Sciatic nerve (tissue), 2 donors: ENCODE measurements at places on chromosomes 2 and 18.

- no peak for DNase-seq
Observed at GRCh38 chr2:69693059-69693774, 48.7 kb upstream of the ANXA4 start.

- DNase-seq: no peak
Observed at GRCh38 chr2:80028051-80028450, 276.5 kb downstream of the LRRTM1 start.

- DNase-seq: no peak
Observed at GRCh38 chr2:238635647-238636051, 208.9 kb downstream of the ASB1 start.

GRCh38 chr18:40469316-40469715 lies 1485.7 kb upstream of the PIK3C3 start:
- DNase-seq: no peak

DNA sequence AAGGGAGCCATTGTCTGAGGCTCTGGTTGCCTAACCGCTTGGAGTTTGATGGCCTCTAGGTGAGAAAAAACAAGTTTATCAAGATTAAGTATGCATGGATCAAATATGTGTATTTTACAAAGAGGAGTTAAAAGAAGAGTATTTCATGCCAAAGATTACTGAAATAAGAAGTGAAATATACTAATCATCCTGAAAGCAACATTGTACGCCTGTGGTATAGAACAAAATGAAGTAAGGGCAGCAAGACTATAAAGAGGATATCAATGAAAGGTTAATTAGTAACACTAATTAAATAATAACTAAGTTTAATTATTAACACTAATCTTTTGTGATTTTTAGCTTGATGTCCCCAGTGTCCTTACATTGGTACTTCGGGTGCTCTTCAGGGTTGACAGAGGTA lies 276.7 kb downstream of the CALCRL start:
- DNase-seq: no peak

- DNase-seq: no peak
Observed at GRCh38 chr18:8471372-8471771, 137.9 kb upstream of the RAB12 start.

DNA sequence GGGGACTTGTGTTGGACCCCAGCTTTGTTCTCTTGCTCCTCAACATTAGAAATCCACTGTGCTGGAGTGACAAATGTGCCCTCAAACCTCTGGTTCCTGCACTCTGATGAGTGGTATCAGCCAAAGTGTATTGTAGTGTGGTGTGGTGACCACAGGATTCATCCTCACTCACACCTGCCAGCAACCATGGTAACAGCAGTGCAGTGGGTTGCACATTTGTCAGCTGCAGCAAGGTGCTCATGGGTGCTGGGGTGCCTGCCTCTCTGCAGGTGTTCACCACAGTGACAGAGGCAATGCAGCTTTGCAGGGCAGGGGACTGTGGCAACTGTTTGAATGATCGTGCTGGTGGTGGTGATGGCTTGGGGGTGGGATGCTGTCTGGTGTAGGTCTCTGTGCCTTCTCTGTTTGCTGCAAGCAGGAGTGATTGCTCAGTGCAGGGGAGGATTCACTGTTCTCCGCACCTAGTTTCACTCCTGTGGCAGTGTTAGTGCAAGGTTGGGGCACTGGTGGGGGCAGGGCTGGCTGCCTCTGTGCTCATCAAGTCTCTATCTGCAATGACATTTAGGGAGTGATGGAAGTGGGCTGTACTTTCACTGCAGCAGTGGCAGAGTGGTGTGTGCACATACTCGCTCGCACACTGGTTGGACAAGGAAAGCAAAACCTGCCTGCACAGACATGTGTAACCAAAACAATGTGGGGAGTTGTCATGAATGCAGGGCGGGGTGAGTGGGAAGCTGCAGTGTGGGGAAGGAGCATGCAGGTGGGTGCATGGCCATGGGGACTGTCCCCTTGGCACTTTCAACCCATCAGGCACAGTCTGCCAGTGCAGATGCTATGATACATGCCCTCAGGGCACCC lies 301.1 kb downstream of the PIK3C3 start:
- DNase-seq: no peak

- DNase-seq: no peak
Observed at GRCh38 chr2:1619556-1619955, 124.8 kb downstream of the PXDN start.

DNA sequence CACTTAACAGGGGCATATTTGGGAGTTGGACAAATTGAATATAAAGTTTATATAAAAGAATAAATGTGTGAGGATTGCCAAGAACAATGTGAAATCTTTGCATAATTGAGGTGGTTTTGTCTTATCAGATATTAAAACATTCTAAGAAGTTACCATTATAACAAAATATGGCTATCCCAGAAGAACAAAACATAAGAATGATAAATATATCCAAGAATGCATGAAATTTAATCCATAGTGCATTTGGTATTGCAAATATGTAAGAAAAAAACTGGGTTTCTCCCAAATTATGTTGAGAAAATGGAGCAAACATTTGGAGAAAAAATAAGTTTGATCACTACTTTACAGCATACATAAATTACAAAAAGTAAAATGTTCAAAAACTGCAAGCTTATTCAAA lies 562.4 kb downstream of the RNF144A start:
- DNase-seq: no peak

DNA sequence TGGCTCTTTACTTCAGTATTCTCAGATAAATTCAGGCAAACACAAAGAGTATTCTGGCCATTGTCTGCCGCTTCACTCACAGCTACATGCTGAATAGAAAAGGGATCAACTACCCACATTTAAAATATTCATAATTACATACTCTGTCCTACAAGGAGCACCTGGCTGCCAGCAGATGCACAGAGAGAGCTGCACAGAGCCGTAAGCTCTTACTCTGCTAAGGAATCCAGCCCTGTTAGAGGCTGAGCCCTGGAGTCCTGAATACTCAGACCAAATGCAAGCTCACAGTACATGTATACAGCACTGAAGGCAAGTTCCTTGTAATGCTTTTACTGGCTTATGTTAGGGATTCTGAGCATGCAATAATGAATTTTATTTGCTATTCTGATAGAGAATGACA lies 80.3 kb downstream of the FTCDNL1 start:
- DNase-seq: no peak

DNA sequence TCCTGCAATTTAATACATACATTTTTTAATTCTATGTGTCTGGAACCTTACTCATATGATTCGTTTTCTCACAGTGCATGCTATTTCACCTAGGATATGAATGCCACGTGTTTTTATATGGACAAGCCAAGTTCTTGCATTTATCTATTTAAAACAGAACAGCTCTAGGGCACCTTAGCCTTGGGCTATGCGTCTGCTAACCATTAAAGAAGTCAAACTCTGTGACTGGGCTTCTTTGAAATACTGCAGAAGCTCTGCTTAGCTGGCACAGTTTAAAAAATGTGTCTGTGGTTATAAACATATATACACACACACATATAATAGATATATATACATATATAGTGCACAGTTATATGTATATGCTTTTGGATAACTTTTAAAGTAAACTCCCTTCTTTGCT lies 890.8 kb upstream of the KLHL29 start:
- DNase-seq: no peak

DNA sequence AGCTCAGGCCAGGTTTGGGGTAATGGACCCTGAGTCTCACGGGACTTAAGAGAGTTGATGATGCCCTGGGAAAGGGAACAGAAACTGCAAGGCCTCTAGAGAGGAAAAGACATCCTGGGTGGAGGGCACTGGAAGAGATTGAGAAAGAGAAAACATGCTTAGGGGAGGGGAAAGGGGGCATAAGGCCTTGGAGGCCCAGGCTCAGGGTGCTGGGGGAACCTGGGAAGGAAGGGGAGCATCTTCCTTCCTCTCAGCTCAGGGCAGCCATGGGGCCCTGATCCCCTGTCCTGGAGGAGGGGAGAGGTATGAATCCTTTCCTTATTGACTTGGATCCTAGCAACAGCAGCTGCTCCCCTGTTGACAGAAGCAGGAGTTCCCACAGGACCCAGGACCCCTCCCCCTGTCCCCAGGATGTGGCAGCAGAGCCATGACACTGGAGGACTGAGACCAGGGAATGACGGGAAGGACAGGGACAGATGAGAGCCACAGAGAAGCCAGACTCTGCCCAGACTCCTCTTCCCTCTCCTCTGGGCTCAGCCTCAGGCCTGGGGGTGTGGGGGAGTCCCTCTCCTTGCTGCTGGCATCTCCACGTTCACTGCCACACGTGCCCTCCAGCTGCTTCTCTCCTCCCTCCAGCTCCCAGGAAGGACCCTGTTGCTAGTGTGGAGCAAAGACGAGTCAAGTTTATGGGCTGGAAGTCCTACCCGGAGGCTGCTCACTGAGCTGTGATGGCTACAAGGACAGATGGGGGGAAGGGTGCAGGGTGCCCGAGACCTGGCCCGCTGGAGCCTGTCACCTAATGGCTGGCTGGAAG lies 815 bp downstream of the GPBAR1 start:
- no peak for DNase-seq

DNA sequence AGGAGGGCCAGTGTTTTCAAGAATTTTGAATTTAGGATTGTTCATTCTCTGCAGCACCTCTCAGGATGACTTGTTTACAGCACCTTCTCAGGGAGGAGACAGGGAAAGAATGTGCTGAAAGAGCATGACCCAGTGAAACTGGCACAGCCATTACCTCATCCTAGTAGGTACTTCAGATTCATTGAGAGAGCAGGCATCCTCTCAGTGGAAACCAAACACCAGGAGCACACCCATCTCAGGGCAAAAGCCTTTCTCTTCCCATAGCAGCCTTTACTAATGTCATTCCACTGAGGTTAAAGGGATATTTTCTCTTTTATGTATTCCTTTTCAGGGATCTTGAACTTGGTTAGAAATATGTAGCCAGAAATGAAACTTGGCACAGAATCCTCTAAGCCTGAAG lies 2.6 kb downstream of the MAP2 start:
- DNase-seq: no peak

DNA sequence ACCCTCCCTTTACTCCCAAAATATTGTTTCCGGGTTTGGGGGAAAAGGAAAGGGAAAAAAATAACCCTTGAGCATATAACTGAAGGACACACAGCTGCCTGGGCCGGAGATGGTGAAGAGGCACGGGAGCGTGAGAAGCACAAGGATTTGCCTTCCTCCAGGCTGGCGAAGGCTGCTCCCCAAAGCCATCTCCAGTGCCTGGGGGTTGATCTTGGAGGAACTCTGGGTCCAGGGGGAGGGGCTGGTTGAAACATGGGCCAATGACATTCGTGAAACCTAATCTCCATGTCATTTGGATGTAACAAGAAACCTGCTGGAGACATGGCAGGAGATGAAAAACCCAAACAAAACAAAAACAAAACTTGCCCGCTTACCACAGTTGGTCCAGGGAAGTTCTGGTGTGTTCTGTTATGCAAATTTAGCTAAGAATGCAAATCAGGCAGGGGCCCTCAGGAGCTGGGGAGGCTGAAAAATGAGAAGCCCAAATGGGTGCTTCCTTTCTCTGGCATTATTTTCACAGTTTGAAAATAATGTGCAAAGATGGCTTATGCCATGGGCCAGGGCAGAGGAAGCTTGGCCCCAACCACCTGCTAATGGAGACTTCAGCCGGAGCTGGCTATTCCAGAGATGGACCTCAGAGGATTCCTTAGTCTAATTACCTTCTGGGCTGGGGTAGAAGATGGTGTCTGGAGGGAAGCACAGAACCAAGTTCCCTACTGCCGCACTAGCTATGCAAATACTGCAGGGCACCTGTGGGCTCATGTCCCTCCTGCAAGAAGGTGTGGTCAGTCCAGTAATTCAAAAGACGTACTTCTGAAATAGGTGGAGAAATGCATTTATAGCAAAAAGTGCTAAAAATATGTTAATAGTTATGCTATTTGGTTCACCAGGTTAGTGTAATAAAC lies 180.9 kb downstream of the BCL2 start:
- DNase-seq: no peak

- DNase-seq: no peak
Observed at GRCh38 chr18:3504637-3505036, 54.7 kb downstream of the TGIF1 start.

- DNase-seq: no peak
Observed at GRCh38 chr2:181041661-181042060, 61.3 kb downstream of the UBE2E3 start.

- no peak for DNase-seq
Observed at GRCh38 chr2:19351899-19352697, 6.3 kb downstream of the OSR1 start.

DNA sequence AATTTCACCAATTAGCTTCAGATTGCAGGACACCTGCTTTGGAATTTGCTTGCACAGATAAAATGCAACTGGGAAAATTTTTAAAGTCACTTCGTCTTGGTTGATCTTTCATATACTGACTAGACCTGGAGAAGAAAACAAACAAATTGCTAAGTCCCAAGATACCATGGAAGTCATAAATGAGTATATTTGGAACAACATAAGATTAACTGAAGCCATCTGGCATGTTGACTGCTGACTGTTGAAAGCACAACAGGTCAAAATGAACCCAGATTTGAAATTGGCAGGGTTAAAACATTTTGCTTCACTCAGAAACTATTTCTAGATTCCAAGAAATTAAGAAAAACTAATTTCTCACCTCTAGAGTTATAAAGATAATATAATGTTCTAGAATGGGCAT lies 470.7 kb downstream of the LPIN1 start:
- no peak for DNase-seq
